ENCODE measurements at places on chromosomes 4 and X.

DNA sequence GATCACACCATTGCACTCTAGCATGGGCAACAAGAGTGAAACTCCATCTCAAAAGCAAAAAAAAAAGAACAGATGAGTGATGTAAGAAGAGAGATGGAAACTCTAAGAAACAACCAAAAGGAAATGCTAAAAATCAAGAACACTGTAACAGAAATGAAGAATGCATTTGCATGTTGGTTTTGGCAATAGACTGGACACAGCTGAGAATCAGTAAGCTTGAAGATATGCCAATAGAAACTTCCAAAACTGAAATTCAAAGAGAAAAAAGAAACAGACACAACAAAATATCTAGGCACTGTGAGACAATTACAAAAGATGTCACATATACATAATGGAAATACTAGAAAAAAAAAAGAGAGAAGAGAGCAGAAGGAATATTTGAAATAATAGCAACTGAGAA is 93.7 kb downstream of the BEND2 start:
- no peak for DNase-seq

GRCh38 chrX:39720945-39721344 is 376.8 kb downstream of the BCOR start:
- DNase-seq: no peak

DNA sequence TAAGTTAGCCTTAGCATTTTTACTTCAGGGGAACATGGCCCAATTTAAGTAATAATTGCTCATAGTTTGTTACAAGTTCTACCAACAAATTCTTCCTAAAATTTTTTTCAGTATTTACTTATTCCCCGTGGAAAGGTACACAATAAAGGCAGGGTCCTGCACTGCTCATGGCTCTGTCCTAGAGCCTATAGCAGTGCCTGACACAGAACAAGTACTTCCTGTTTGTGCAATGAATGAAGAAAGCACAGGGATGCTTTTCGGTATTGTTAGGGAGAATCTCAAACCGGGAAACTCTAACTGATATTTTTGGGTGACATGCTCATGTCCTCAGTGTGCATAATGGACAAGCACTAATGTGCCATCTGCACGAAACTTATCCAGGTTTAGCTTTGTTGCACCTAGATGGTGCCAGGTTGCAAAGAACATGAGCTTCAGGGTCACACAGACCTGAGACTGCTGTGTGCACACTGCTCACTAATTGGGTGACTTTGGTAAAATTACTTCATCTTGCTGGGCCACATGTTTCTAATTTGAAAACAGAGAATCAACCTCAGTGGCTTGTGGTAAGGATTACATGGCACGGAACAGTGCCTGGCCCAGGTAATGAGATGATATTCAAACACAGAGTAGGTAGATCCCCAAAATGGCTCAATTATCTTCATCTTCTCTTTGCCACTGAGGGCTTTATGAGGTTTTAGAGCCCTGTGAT is 175.8 kb upstream of the NPY2R start:
- DNase-seq: no peak

GRCh38 chr4:31041853-31042252 is 321.7 kb downstream of the PCDH7 start:
- DNase-seq: peak; percentile 25

DNA sequence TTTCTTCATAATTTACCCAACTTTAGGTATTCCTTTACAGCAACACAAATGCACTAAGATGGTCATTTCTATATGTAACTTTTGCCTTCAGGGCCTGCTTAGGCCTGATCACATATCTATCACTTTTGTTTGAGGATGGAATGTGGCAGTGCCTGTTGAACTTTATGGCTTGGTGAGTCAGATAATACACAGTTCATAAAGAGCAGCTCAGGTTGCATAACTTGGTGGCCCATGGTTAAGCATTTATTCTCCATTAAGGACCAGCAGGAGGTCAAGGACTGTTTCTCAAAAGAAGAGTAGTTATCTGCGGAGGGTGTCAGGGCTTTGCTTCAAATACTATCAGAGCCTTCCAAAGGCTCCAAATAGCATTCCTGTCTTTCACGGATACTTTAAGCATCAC is 124.1 kb upstream of the PDHA2 start:
- no peak for DNase-seq

- no peak for DNase-seq
Observed at GRCh38 chrX:78957049-78957767, 12.0 kb downstream of the P2RY10 start.

GRCh38 chr4:155904331-155904730 is 835 bp downstream of the TDO2 start:
- peak; percentile 9 for DNase-seq

DNA sequence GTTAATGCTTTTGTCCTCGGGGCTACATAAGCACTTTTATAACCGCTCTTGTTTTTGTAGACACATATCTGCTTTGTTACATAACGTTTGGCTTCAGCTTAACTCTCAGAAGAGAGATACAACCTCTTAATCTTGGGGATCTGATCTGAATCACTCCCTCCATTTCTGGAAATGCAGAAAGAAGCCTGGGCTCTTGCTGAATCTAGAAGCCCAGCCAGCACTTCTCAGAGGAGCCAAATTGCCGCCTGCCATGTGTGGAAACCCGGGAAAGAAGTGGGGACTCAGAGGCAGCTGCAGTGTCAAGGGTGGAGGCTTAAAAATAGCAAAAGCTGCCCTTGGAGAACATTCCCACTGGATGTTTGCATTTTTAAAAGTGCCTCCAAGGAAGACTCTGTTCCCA is 69.3 kb upstream of the LDB2 start:
- DNase-seq: peak; percentile 30

DNA sequence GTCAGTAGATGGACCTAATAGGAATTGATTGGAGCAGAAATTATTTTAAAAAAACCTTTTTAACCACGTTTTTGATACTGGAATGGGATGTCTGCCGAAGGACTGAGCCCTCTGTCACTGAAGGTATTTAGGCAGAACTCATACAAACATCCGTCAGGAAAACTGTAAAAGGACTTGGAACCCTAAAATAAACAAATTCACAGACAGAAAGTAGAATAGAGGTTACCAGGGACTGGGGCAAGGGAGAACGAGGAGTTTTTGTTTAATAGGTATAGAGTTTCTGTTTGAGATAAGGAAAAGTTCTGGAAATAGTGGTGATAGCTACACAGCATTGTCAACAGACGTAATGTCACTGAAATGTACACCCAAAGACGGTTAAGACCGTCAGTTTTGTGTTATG is 105.5 kb downstream of the BCOR start:
- DNase-seq: no peak

GRCh38 chr4:152516156-152516555 is 19.7 kb downstream of the FBXW7 start:
- DNase-seq: peak; percentile 71

GRCh38 chrX:136714626-136715599 is 65.8 kb downstream of the ARHGEF6 start:
- DNase-seq: no peak

DNA sequence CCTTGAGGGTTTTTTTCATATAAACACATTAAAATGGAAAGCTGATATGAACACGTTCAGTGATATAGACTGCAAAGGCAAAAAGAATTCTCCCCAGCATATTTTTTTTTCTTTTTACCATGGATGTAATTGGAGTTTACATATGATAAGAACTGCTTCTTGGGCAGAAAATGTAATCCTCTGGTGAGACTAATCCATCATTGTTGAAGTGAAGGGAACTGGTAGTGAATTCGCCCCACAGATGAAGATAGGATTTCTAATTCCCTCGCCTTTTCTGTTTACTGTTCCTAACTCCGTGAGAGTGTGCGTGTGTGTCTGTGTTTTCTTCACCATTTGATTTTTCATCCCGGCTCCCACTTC is 88.9 kb downstream of the GPR143 start:
- DNase-seq: no peak

GRCh38 chrX:40374486-40374885 is 206.3 kb upstream of the ATP6AP2 start:
- no peak for DNase-seq

DNA sequence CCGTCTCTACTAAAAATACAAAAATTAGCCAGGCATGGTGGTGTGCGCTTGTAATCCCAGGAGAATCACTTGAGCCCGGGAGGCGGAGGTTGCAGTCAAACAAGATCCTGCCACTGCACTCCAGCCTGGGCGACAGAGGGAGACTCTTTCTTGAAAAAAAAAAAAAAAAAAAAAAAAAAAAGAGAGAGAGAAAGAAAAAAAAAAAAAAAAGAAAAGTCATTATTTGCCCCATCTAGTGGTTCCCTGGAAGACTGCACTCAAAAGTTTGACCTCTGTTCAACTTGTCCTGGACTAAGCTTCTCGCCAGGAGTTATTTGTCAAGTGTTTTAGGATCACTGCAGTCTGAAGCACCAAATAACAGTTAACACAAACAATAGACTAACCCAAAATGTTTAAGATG is 45.3 kb upstream of the KCTD8 start:
- DNase-seq: no peak

All from fibroblast of skin of right biceps (primary cell).